ENCODE measurements at places on chromosomes 1 and 21.

- DNase-seq, result no peak
Observed at GRCh38 chr1:89935235-89935634, 59.7 kb upstream of the ZNF326 start.

DNA sequence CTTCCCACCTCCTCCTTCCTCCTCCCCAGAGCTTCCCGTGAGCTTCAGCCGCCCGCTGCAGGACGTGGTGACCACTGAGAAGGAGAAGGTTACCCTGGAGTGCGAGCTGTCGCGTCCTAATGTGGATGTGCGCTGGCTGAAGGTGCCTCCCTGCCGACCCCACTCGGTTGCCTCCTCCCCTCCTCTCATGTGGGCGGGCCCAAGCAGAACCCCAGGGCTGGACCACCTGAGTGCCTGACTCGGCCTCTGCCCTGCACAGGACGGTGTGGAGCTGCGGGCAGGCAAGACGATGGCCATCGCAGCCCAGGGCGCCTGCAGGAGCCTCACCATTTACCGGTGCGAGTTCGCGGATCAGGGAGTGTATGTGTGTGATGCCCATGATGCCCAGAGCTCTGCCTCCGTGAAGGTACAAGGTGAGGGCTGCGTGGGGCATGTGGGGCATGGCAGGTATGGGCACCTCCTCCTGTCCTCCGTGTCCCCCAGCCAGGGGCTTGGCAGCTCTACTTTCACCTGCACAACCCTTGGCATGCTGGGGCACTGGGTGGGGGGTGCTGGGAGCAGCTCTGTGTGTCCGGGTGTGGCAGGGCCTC lies 69.2 kb downstream of the OBSCN start:
- DNase-seq, result no peak

GRCh38 chr1:243394066-243394465 lies 138.2 kb downstream of the SDCCAG8 start:
- DNase-seq, result no peak

DNA sequence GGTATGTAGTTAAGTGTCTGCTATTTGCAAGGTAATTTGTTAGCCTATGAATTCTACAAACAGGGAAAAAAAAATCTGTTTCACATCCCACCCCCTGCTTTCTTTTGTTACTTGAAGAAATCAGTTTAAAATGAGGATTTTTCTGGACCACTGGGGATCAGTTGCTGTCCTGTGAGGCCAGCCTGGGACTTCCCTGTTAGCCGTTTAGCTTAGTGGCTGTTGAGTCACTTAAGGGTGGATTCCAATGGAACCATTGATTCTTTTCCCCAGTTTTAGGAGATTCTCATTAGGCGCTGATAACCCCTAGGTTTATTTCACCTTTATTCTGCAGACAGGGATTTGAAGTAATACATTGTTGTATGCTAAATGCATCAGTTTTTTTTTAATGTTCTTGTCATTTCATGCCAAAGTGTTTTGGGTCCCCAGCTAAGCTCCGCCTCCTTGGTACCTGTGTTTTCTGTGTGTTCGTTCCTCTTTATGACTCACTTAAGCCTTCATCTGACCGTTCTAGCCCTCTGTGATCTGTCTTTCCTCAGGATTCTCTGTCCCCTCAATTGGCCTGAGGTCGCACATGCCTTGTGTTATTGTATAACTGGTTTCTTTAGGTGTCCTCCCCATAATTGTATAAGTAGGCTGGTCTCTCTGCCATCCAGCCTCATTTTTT lies 59.3 kb downstream of the NOS1AP start:
- no peak for DNase-seq

DNA sequence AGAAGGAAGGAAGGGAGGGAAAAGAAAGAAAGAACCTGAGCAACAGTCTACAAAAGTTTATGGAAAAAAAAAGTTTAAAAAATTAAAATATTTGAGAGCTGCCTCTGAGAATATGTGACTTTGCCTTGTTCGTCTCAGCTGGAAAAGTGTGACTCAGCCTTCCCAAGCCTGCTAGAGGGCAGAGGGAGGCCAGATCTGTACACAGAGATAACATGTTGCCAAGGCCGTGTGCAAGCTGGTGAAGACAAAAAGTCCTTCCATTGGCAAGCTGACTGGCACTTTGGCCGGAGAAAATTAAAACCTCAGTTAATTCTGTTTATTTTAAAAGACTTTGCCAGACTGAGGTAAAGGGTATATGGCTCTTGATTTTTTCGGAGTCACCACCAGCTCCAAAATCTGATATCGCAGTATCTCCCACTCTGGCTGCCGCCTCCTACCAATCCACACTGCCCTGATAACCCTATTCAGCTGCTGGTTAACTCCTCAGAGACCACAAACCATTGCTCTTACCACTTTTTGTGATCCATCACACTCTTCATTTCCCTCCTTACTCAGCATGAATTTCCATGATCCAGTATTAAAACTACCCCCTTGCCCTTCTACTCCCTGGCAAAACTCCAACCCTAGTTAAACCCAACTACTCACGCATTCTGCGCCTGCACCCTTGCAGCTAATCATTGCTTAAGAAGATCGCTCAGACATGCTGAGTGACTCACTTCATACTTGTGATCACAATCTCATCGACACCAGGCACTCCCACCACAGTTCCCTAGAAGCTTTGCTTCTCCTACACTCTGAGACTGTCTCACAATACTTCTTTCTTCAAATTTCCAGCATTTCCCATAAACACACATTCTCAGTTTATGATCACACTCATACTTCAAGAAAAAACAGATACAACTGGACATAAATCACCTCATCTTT lies 5.7 kb upstream of the PPP1R15B start:
- no peak for DNase-seq

DNA sequence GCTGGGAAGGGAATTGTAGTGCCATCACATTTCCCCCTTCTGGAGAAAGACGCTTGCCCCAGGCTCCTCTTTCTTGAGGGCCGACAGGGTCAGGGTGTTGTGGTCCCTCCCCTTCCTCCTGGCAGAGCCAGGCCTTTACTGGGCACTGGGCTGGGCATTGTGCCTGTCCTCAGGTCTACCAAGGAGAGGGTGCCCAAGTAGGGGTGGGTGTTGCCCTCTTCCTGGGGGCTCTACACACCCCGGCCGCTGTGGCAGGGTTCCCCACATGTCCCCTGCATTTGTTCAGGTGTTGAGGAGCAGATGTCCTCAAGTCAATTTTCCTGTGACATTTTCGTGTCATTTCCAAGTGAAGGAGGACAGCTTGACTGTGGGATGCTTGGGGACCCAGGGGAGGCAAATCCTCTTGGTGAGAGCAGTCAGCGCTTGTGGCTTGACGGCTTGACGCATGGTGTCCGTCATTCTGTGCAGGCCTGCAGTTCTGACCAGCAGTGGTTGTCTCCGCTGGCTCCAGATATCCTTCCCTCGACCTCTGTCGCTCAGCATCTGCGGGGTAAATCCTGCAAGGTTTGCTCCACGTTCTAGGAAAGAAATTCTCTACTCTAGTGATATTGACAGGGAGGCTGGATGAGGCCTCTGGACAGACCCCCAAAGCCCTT lies 181.9 kb upstream of the VAMP3 start:
- no peak for DNase-seq

DNA sequence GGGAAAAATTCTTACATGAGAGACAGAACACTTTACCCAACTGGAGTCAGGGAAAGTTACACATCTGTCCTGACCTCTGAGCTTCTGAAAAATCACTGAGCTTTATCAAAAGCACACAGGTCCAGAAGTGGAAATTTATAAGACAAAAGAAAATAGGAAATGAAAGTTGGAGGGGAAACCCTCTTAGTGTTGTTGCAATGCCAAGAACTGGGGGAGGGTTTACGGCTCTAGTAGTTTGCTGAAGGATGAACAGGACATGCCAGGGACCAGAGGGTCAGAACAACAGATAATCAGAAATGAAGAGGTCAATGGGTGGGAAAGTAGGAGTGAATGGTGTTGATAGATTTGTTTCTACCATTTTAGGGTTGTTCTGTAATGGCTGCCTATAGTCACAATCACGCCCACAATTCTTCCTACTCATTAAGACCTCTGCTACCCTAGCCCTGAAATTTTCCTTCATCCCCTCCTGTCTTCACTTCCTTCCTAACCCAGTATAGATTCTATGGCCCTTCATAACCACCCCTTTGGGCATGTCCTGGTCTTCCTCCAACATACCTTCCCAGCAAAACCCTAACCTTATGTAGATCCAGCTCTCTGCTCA lies 30.3 kb upstream of the FMOD start:
- no peak for DNase-seq

GRCh38 chr1:164958982-164959768 lies 397.3 kb downstream of the LMX1A start:
- DNase-seq, result no peak

DNA sequence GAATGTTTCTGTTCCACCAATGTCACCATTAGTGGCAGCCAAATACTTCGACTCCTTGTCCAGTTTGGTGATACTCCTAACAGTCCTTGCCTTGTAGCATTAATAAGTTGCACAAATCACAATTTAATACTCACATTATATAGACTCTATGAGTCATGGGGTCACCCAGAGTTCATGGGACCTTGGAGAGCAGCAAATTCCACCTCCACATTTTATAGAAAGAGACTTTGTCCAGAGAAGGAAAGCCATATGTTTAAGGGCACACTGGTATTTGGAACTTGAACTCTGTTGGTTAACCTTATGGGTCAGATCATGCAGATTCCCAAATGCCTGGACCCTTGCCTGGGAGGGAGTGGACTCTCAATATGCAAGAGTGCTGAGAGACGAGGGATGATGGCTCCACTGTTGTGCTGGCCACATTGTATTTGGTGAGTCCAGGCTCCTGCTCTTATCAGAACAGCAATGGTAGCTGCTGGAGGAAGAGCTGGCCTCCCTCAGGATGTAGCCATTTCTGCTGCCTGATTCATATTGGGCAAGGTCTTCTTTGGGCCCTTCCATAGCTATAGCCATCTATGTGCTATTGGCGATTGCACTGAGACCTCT lies 30.6 kb downstream of the DNAJC6 start:
- no peak for DNase-seq

DNA sequence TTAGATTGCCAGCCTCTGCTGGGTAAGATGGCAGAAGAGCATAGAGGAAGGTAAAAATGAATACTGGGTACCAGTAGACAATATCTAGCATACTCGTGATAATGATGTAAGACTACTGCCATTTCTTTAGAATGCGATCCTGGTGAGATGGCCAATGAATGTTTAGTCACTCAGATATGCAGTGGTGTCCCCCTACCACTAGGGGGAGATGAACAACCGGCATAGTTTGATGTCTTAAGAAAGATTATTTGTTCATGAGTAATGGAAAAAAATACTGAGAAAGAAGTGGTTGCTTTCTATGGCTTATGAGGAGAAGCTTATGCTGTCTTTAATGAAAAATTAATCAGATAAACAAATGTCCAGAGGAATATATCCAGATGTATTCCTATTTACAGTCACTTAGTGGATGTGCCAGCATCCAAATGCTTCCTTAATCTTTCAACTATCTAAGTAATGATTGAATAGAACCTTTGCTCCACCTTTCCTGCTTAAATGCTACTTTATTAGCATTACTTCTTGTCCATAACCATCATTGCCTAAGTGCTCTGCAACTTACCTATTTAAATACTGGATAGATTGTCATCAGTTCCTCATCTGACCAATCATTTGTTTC lies 256.6 kb downstream of the ST6GALNAC3 start:
- peak; percentile 52 for DNase-seq

DNA sequence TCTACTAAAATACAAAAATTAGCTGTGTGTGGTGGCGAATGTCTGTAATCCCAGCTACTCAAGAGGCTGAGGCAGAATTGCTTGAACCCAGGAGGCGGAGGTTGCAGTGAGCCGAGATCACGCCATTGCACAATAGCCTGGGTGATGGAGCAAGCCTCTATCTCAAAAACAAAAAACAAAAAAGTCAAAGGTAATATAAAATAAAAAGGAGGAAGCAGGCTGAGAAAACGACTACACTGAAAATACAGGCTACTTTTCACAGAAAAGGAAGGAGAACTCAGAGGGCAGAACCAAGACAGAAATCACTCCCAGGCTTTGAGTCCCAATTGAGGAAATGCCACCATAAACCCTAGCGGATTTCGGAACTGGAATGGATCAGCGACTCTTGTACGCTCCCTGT lies 5.9 kb upstream of the A3GALT2 start:
- no peak for DNase-seq

DNA sequence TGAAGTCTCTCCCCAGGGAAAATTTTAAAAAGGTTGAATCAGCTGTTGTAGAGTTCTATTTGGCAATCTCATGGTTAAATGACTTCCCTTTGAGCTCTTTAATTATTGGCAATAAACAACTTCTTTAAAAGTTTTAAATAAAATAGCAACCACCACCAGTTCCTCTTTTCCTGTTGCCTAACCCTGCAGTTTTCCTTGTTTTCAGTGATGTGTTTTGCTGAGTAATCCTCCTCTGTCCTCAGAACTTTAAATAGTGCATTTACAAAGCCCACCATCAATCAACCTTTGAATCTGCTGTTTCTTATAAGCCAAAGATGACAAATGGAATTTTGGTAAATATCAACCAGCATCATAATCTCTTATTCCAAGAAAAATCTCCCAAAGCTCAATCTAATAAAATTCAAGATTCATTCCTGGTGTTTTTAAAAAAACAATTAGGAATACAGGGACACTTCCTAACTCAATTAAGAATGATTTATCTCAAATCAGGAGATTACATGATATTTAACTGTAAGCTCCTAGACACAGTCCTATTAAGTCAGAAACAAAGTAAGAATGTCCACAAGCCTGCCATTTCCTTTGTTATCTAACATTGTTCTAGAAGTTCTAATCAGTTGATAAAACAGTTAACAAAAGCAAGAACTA lies 14.8 kb downstream of the AVPR1B start:
- DNase-seq, result no peak

GRCh38 chr1:186513526-186513925 lies 52.6 kb upstream of the PDC start:
- DNase-seq, result no peak

GRCh38 chr1:14780271-14780670 lies 181.8 kb downstream of the KAZN start:
- DNase-seq, result no peak

DNA sequence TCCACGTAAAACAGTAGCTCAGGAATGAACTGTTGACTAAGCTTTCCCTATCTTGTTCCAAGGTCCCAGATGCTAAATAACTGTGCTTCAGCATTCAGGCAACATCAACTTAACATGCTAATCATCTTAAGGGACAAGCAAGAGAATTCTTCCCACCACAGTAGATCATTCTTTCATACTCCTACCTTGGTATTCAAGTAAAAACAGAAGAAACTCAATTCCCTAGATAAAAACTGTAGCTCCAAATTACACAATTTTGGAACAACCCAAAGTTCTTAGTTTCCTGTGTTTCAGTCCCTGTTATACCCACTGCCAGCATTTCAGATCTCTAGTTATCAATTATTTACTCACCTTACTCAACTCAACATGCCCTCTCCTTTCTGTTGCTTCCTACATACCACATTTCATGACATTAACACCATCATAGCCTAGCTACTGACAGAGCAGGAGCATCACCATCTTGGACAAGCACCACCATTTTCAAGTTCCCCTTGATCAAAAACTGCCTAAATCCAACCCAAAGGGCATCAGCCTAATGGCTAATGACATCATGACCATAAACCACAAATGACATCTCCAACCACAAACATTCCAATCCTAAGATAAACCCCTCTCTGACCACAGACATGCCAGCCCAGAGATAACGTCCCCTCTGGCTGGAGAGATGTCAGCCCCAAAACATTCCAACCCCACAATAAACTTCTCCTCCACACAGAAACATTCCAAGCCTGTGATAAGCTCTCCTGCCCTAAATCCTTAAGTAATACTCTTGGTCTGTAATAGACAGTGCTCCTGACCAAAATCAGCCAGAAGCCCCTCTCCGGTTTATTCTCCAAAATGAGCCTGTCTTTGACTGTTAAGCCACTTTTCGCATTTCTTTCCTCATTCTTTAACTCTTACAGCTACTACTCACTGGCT lies 191.2 kb downstream of the RERE start:
- DNase-seq, result no peak

GRCh38 chr1:17494114-17494729 lies 45.3 kb upstream of the ARHGEF10L start:
- DNase-seq, result peak; percentile 61

- no peak for DNase-seq
Observed at GRCh38 chr1:237838904-237839534, 51.7 kb downstream of the ZP4 start.

All from activated CD4-positive, alpha-beta T cell treated with anti-CD3 and anti-CD28 coated beads, Interleukin-2, amount 10 ng/mL, durations not matched to agents 7 days and 5 days (primary cell).